Activated CD4-positive, alpha-beta memory T cell treated with anti-CD3 and anti-CD28 coated beads for 36 hours (primary cell): ENCODE measurements at places on chromosomes 4 and X.

DNA sequence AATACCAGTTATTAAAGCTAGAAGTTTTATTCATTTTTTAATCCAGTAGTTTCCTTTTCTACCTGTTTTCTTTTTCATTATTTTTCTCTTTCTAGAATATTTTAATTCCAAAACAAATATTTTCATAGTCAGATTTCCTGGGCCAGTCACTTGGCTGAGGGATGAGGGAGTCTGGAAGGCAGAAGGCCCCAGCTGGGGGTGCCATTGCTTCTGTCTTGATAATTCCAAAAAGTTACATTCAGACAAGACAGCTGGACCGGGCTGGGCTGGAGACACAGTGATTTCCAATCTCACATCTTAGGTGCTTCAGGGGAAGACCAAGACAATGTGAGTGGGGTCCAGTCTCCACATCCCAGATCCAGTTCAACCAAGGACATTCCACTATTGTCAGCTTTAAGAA lies 263.5 kb downstream of the TMA16 start:
- no peak overlapping the region for H3K4me3 ChIP-seq
- peaks cover 2% of the 10 kb centered on the region for H3K27me3 ChIP-seq
- no peaks in the 10 kb centered on the region for H3K36me3 ChIP-seq
- no peaks in the 10 kb centered on the region for H3K4me1 ChIP-seq

- H3K27me3 ChIP-seq: no peaks in the 10 kb centered on the region
- no peaks in the 10 kb centered on the region for H3K36me3 ChIP-seq
- H3K4me3 ChIP-seq: no peak overlapping the region
- DNase-seq: no peak
These were observed 386.5 kb downstream of the GPAT3 start for GRCh38 chr4:83922402-83922801.

DNA sequence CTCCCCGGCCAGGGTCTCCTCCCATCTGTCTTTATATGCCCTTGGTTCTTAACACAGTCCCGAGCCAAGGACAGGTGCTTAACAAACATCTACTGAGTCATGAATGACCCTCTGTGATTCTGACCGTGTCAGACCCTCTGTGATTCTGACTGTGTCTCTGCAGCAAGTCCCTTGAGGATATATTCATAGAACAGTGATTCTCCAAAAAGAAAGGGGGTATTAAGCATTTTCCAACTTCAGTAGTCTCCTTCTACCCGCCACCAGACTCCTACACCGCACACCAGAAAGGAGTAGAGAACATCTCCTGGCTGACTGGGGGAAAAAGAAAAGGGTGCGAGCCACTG lies 13.6 kb downstream of the ACSL1 start:
- H3K27ac ChIP-seq: no peak overlapping the region
- H3K4me3 ChIP-seq: no peak overlapping the region
- H3K4me1 ChIP-seq: peaks cover 21% of the 10 kb centered on the region
- H3K27me3 ChIP-seq: no peaks in the 10 kb centered on the region
- DNase-seq: no peak
- no peaks in the 10 kb centered on the region for H3K36me3 ChIP-seq

DNA sequence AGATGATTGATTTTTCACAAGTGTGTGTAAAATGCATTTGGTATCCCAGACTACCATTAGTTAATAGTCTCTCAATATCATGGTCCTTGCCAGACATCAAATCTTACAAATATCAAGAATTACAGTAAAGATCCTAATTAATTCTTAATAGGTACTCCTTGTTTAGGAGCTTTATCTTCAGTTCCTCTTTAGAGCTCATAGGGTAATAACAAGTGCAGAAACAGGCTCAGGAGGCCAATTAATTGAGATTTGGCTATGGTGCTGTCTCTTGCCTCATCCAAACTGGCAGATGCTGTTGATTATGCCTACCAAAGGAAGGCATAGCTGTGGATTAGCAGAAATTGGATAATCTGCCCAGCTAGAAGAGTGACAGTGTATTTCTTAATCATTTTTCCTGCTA lies 6.9 kb downstream of the MTMR1 start:
- H3K4me3 ChIP-seq: no peak overlapping the region
- peaks cover 64% of the 10 kb centered on the region for H3K4me1 ChIP-seq
- no peaks in the 10 kb centered on the region for H3K27me3 ChIP-seq
- peaks cover 18% of the 10 kb centered on the region for H3K36me3 ChIP-seq
- no peak for DNase-seq

DNA sequence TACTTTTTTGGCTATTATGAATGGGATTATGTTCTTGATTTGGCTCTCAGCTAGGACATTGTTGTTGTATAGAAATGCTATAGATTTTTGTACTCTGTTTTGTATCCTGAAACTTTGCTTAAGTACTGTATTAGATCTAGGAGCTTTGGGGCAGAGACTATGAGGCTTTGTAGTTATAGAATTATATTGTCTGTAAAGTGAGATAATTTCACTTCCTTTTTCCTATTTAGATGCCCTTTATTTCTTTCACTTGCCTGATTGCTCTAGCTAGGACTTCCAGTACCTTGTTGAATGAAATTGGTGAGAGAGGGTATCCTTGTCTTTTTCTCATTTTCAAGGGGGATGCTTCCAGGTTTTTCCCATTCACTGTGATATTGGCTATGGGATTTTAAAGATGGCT lies 28.1 kb downstream of the ADAM29 start:
- H3K27me3 ChIP-seq: no peaks in the 10 kb centered on the region
- DNase-seq: no peak
- H3K4me1 ChIP-seq: no peaks in the 10 kb centered on the region
- no peaks in the 10 kb centered on the region for H3K36me3 ChIP-seq
- no peak overlapping the region for H3K4me3 ChIP-seq
- H3K27ac ChIP-seq: no peak overlapping the region

DNA sequence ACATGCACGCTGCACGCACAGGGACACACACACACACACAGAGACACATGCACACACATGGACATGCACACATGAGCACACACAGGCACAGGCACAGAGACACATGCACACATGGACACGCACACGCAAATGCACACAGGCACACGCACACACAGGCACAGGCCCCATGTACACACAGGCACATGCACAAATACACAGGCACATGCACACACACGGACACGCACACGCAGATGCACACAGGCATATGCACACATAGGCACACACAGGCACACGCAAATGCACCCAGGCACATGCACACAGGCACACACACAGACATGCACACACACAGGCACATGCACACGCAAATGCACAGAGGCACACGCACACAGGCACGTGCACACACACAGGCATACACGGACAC lies 30.3 kb upstream of the HTRA3 start:
- H3K36me3 ChIP-seq: peaks cover 2% of the 10 kb centered on the region
- no peak overlapping the region for H3K4me3 ChIP-seq
- no peaks in the 10 kb centered on the region for H3K27me3 ChIP-seq
- DNase-seq: no peak

- H3K4me3 ChIP-seq: no peak overlapping the region
- no peaks in the 10 kb centered on the region for H3K4me1 ChIP-seq
- H3K36me3 ChIP-seq: no peaks in the 10 kb centered on the region
- H3K27me3 ChIP-seq: peaks cover 1% of the 10 kb centered on the region
- no peak overlapping the region for H3K27ac ChIP-seq
These were observed 15.0 kb downstream of the TLR7 start for GRCh38 chrX:12881914-12882313.

DNA sequence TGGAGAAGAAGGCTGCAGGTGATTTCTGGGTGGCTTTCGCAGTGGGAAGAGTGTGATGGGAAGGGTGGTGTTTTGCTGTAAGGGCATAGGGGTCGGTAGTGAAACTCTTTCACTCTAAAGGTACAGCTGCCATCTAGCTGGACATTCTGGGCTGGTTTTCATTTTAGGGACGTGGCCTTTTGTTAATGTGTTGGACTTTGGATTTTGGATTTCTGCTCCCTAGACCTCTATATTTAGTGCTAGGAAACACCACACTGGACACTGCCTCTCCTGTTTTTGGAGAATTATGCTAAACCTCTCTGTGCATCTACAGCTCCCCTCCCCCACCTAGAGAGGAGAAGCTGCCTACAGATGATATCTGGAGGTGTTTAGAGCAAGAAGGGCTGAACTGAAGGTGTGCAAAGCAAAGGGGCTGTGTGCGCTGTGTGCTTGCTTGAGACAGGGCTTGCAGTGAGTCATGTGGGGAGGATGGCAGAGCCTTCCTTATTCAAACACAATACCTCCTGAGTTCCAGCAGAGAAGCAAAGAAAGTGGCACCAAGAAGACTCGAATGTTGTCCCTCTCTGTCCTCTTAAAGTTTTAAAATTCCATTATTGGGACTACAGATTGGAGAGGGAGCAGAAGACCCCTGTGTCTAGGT lies 47.9 kb downstream of the STARD8 start:
- H3K4me3 ChIP-seq: no peak overlapping the region
- H3K36me3 ChIP-seq: no peaks in the 10 kb centered on the region
- H3K27me3 ChIP-seq: peaks cover 13% of the 10 kb centered on the region
- no peak for DNase-seq
